Effector memory CD8-positive, alpha-beta T cell (primary cell): ENCODE measurements at places on chromosomes 12 and 14.

DNA sequence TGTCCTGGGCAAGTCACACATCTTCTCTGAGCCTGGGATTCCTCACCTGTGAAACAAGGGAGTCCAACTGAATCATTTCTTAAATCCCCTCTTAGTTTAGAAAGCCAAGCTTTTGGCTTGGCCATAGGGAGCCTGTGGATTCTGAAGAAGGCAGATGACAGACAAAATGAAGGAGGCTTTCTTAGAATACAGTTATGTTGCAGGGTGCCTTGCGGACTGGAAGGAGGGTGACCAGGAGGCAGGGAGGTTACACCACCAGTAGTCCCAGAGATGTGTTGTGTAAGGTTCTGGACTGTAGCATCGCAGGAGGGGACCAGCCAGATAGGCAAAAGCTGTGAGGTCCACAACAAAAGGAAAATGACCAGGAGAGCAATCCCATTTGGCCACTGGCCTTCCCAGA is 8.2 kb upstream of the ACVR1B start:
- DNase-seq = no peak

GRCh38 chr12:83954956-83955601 is 957.5 kb downstream of the SLC6A15 start:
- no peak for DNase-seq

DNA sequence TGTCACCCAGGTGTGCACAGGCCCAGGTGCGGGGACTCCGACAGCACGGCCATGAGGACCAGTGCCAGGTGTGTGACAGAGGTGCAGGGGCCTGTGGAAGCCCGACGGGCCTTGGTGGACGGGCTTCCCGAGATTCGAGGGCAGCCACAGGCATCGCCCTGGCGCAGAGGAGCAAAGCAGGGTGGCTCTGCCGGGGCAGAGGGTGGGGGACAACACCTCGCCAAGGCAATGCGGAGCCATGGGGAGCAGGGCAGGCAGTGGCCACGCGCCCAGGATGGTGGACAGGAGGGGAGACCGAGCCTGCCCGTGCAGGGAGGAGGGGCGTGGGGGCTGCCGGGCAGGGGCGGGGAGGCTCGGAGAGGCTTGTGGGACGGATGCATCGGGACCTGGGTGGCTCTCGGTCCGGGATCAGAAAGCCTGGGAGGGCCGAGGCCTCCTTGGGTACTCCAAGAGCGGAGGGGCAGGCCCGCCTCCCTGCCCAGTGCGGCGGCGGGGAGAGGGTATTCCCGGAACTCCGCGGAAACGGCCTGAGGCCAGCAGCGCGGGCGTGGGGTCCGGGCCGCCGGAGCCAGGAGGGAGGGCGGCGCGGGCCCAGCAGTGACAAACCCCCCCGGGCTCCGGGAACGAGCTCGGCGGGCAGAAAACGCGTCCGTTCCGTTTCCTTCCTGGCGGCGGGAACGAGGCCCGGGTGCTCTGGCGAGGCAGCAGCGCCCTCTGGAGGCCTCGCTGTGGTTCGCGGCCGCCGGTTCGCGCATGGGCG is 1.6 kb downstream of the TMEM121 start:
- peak; percentile 82 for DNase-seq

GRCh38 chr12:20474443-20474842 is 106.1 kb downstream of the PDE3A start:
- no peak for DNase-seq

DNA sequence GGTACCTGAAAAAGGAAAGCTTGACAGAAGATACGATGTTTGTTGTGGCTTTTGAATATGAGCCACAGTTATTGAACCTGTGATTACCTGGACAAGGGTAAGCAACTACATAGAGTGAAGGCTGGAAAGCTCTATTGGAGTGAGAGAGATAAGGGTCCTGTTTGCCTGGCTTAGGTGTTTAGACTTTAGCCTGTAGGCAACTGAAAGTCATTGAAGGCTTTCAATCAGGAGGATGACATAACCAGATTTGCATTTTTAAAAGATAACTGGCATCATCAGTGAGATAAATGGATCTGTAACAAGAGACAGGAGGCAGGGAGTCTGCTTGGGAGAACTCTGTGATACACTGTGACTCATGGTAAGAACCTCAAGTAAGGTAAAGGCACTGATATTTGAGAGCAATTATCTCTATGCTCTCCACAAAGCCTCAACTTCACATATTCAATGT is 128.9 kb upstream of the SOX5 start:
- DNase-seq = no peak

- no peak for DNase-seq
These were observed 33.1 kb upstream of the SLC35F4 start for GRCh38 chr14:57898837-57899572.

DNA sequence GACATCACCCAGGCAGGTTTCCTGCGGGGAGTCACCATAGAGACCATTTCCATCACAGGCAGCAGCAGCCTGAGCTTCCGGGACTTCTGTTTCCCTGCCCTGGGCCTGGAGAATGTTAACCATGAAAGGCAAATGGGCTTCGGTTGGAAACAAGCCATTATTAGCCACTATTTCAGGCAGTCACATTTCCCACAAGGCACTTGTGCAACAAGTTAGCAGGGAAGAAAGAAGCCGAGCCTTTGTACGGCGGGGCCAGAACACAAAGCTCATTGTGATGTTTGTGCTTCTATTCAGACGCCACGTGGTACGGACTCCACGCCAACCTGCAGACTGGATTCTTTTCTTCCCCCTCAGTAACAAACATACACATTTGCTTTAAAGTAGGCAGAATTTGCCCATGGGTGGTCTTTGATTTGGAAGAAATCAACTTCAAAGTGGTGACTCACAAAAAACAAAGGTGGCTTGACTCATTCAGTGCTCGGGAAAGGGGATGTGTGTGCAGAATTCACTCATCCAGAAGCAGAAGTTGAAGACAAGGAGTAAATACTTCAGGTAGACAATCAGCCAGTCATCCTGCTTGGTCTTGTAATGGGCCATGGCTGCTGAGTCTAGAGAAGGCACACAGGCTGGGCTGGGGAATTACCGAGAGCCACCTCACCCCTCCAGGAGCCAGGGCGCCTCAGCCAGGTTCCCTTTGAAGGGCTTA is 154.2 kb upstream of the PRMT8 start:
- no peak for DNase-seq

- DNase-seq = no peak
These were observed 170.7 kb downstream of the RBM19 start for GRCh38 chr12:113795445-113795844.

GRCh38 chr12:82008251-82008650 is 249.1 kb upstream of the PPFIA2 start:
- DNase-seq = no peak

GRCh38 chr12:22799503-22799902 is 174.5 kb downstream of the ETNK1 start:
- no peak for DNase-seq

DNA sequence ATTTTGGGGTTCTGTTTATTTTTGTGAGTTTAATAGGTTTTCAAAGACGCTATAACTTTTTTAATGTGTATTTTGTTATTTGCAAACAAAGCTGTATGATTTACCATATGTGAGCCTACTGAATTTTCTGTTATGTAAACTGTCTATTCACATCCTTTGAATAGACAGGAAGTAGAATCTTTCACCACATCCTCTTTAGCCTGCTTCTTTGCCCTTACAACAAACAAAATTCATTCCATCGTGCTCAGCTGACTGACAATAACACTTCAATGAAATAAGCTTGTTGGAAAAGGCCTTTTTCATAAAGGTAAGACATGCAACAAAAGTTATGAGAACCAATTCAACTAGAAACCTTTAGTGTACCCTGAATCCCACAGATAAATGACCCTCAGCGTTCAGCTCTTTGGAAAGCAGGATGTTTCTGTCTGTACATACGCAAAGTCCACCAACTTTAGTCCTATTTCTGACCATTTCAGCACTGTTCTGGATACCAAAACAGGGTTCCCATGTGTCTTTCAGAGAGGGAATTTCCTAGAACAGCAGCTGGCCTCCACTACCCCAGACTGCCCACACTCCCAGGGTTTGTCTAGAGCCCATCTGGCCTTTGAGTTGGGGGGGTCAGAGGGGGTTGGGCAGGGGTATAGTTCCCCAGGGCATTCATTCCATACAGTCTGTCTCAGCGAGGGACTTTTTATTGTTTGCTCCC is 71.3 kb downstream of the DUSP6 start:
- no peak for DNase-seq

GRCh38 chr12:93139028-93139665 is 210.1 kb upstream of the EEA1 start:
- no peak for DNase-seq

DNA sequence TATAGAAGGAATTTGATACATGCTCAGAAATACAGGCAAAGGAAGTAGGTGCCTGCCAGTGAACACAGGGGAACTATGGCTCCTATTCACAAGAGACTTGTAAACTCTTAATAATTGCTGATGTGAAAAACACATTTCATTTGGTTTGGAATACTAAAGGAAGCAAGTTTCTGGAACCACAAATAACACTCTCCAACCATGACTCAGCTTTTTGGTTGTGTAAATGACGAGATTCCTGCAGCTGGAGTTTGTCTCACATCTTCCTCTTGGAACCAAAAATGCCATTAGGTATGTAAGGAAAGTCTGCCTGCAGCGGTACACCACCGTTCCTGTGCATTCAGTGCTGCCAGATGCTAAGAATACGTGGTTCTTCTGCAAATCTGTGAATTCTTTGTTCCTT is 4.5 kb upstream of the OR11H6 start:
- no peak for DNase-seq

GRCh38 chr14:51331486-51332367 is 91.7 kb downstream of the TMX1 start:
- no peak for DNase-seq

- no peak for DNase-seq
These were observed 31.6 kb downstream of the KCNC2 start for GRCh38 chr12:75177997-75178396.

GRCh38 chr14:53409289-53409688 is 256.2 kb upstream of the DDHD1 start:
- no peak for DNase-seq

GRCh38 chr12:123075646-123076171 is 75.2 kb downstream of the PITPNM2 start:
- DNase-seq = peak; percentile 71

DNA sequence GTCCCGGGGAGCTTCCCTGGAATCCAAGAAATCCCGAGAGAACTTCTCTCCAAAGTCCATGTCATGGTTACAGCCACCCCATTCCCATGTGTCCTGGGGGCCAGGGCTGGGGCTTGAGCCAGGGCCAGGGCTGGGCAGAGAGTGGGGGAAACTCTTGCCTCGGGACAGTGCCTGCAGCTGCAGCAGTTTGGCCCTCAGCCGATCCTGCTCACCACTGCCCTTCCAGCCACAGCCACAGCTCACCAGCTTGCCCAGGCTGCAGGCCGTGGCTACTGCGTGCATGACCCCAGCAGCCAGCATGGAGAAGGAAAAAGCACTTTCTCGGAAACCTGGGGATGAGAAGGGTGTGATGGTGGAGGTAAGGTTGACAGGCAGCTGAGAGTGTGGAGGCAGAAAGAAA is 3.5 kb downstream of the WNT10B start:
- DNase-seq = no peak

DNA sequence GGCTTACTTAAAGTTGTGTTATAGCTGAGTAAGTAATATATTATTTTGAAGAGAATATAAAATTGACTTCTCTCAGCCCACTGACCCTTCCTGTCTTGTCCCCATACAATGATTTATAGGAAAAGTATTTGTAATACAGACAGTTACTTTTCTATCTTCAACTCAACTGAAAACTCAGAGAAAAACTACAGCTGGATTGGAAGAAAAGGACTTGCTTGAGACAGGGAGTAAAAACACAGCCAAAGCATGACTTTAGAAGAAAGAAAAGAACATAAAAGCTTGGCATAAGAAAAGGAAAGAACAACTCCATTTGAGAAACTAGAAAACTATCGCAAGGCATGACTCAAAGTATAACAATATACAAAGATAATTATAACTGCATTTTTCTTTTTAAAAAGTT is 57.5 kb downstream of the MSRB3 start:
- no peak for DNase-seq

GRCh38 chr12:91744597-91744996 is 401.0 kb downstream of the BTG1 start:
- no peak for DNase-seq

GRCh38 chr12:92695056-92695455 is 7.7 kb upstream of the PLEKHG7 start:
- DNase-seq = no peak

GRCh38 chr12:57898308-57898970 is 42.9 kb upstream of the ATP23 start:
- no peak for DNase-seq

- no peak for DNase-seq
These were observed 416.8 kb downstream of the LRFN5 start for GRCh38 chr14:42023452-42023851.

GRCh38 chr14:68084256-68084655 is 264.7 kb downstream of the RAD51B start:
- DNase-seq = no peak

GRCh38 chr12:96980991-96981414 is 73.9 kb downstream of the NEDD1 start:
- no peak for DNase-seq

DNA sequence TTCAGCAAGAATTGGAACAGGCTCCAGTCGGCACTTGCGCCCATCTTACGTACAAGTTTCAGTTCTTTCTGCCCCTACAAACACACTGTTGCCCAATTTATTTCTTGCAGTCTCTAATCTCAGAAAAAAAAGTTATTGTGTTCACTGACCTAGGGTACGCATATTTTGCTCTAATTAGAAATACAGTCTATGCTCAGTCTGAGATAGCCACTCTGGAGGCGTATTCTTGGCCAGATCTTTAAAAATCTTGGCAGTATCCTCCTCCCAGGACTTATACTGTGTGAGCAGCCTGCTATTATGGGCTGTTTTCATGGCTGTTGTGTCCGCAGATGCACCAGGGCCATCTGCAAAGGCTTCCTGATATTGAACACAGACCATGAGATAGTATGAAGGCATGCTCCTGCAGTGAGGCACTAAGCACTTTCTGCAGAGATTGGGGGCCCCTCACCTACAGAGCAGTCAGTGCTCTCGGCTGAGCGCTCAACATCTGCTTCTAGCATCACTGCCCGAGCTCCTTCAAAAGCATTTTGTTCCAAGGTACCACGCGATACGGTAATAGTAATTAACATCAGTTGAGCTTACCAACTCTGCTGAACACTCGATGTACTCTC is 57.9 kb downstream of the PPM1H start:
- DNase-seq = no peak
